ENCODE measurements at places on chromosomes 2 and 18. TPM values are rescaled to one million over a fixed set of nuclear protein-coding genes. Genes with fewer than 3 reads are reported as not detected.
A peak's percentile ranks its signal among the peaks of the same experiment; 100 is the strongest.

DNA sequence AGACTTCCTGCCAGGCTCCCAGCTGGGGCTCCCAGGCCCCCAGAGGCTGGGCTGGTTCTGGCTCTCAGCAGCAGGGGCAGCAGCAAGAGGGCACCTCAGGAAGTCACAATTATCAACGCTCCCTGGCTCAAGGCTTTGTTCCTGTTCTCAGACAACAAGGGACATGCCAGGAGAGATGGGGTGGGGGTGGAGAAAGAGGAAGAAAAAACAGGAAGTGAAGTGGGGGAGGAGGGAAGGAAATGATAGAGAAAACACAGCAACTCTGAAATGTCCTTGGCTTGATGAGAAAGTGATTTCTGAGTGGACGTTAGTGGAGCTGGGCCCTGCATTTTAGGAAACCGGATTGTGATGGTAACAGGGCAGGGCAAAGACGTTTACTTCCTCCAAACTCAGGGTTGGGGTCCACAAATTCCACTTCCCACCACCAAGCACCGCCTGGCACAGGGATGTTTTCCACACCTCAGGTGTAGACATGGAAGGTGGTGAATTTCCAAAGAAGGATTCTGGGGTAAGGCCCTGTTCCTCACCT is 40.4 kb downstream of the CYRIA start:
- DNase-seq: peak; percentile 76

The MRPS5 gene
- polyA plus RNA-seq: 54.8 TPM

DNA sequence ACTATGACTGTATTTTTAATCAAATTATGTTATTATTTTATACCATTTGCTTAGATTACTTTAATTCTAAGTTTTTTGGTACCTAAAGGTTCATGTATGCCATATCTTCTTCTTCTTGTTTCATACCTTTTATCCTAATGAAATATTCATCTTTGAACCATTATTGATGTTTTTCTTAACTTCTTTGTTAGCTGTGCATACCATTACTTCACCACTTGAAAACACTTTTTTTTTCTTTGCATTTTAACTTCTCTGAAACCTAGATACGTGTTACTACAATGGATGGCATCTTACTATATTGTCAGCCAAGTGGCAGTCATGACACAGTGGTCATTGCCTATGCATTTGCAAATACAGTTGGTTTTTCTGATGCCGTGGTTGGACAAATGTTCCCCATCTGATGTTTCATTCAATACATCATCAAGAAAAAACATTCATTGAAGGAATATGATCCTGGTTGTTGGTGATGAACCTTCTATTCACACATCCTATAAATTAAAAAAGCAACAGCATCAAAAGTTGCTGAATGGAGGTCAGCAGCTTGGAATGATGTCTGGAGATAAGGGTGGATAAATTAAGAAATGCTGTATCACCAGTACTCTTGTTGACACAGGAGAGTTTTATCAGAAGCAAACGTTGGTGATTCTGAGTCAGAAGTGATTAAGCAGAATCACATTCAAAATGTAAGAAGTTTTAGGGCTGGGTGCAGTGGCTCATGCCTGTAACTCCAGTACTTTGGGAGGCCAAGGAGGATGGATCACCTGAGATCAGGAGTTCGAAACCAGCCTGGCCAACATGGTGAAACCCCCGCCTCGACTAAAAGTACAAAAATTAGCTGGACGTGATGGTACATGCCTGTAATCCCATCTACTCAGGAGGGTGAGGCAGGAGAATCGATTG is 7.4 kb downstream of the IL36A start:
- no peak for DNase-seq

The SPC25 gene
- polyA plus RNA-seq: 1.8 TPM

DNA sequence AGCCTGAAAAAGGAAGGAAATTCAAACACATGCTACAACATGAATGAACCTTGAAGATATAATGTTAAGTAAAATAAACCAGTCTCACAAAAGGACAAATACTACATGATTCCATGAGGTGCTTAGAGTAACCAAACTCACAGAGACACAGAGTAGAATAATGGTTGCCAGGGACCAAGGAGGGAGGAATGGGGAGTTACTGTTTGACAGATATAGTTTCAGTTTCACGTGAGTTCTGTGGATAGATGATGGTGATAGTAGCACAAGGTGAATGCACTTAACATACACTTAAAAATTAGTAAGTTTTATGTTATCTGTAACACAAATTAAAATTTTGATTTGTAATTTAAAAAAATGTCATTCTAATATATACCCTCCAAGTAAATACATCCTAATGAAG is 106.9 kb upstream of the ACVR1C start:
- DNase-seq: no peak

- DNase-seq: no peak
These were observed 91.0 kb downstream of the ICA1L start for GRCh38 chr2:202780514-202781021.

The STK11IP gene
- polyA plus RNA-seq: 21.7 TPM

The DNAH6 gene
- 1.9 TPM for polyA plus RNA-seq

GRCh38 chr2:11680901-11681721 is 11.1 kb upstream of the NTSR2 start:
- no peak for DNase-seq

- DNase-seq: no peak
These were observed 103.3 kb upstream of the OSR1 start for GRCh38 chr2:19461504-19462255.

The ANKRD30BL gene
- polyA plus RNA-seq: not detected

The RGPD3 gene
- 0.20 TPM for polyA plus RNA-seq

GRCh38 chr18:59861963-59862819 is 37.6 kb upstream of the PMAIP1 start:
- DNase-seq: no peak

The B3GNT7 gene
- 22.2 TPM for polyA plus RNA-seq

The CFAP221 gene
- polyA plus RNA-seq: 8.6 TPM

DNA sequence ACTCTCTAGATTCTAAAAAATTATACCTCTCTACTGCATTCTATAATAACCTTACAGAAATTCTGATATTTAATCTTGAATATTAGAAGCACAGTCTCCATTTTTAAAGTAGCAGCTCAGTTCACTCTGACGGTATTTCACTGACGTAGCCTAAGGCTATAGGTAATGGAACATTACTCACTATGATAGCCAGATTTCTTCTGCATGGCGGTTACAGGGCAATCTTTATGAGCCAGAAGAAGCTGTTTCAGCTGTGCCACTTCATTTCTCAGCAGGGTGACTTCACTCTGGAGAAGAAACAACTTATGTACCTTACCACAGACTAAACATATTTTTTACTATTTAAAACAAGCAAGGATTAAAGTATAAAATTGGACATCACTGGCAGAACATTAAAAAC is 75.3 kb upstream of the CHN1 start:
- no peak for DNase-seq

DNA sequence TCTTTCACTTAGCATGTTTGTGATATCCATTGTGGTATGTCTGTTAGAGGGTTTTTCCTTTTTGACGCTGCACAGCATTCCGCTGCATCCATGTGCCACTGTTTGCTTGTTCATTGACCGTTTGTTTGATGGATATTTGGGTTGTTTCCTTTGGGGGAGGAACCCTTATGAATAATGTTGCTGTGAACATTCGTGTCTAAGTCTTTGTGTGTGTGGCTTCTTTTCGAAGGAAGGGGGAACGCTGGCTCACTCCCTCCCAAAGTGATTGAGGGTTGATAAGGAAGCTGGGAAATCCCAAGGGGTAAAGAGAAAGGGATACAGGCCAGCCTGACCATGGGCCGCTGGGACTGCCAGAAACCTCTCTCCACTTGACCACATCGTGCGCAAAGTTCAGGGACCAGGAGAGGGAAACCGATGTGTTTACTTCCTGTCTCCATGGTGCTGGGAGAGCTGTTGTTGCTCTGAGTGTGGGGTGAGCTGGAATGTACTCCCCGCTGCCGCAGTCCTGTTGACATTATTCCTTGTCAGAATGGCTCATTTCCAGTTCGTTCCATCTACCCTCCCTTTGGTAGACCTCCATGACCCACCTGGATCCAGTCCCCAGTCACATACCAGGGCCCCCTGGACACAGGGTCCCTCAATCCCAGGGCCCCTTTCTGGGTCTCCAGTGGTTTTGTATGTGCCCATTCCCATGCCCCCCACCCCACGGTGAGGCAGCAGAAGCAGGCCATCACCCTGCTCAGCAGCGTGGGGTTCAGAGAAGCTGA is 39.6 kb downstream of the HS1BP3 start:
- DNase-seq: peak; percentile 92

The SFT2D3 gene
- polyA plus RNA-seq: 9.9 TPM

The CD207 gene
- polyA plus RNA-seq: 1.8 TPM

DNA sequence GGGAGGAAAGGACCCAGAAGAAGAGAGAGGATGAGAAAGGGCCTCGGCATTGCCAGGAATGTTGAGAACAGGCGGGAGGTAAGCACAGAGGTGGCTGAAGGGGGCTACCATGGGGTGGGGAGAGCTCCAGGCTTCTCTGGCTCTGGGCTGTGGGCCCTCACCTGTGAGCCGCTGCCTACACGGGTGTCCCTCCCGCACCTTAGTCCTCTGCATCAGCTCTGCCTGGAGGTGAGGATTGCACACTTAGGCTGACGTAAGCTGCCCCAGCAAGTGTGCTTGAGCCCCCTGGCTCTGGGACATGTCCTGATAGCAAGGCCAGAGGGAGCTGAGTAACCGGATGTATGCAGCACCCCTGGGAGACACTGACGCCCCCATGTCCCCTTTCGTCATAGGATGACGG is 33.9 kb downstream of the TMEM18 start:
- DNase-seq: no peak

DNA sequence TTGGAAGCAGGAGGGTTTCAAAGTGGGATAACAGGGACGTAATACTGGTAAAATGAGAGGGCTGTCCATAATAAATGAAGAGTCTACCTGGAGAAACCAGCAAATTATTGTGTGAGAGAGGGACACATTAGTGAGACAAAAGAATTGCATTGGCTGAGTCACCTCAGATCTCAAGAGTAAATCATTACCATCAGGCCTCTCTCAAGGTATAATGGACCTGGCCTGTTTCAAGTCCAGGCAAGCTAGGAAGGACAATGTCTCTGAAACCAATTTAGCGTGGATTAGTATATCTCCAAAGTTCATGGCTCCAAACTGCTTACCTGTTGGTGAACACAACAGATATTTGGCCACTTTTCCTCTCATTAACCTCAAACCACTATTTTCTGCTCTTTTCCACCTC is 471.4 kb downstream of the CMPK2 start:
- DNase-seq: no peak

DNA sequence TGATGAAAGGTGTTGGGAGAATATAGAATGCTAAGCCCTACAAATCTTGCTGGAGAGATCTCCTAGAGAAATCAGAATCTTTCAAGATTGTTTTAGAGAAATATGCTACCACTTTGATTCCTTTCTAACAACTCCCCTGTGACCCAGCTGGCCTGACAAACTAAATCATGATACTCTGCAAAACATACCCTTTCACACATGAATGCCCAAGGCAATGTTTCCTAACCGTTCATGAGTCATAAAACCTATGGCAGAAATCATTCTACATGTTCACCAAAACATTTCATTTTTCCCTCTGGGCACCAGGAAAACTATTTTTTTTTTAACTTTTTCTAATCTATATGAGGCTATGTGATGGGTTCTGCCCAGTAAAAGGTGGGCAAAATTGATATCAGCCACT is 77.8 kb upstream of the SETBP1 start:
- no peak for DNase-seq

The HSBP1L1 gene
- 80.9 TPM for polyA plus RNA-seq

DNA sequence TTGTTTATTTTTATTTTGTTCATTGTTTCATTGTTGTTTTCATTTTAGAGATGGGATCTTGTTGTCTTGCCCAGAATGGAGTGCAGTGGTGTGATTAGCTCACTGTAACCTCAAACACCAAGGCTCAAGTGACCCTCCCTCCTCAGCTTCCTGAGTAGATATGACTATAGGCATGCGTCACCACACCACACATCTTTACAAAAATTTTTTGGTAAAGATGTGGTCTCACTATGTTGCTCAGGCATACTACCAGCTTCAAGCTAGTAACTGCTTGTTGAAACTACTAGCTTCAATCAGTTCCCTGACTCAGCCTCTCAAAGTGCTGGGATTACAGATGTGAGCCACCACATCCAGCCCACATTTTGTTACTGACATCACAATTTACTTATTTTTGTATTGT is 14.8 kb downstream of the FAM237A start:
- DNase-seq: no peak

DNA sequence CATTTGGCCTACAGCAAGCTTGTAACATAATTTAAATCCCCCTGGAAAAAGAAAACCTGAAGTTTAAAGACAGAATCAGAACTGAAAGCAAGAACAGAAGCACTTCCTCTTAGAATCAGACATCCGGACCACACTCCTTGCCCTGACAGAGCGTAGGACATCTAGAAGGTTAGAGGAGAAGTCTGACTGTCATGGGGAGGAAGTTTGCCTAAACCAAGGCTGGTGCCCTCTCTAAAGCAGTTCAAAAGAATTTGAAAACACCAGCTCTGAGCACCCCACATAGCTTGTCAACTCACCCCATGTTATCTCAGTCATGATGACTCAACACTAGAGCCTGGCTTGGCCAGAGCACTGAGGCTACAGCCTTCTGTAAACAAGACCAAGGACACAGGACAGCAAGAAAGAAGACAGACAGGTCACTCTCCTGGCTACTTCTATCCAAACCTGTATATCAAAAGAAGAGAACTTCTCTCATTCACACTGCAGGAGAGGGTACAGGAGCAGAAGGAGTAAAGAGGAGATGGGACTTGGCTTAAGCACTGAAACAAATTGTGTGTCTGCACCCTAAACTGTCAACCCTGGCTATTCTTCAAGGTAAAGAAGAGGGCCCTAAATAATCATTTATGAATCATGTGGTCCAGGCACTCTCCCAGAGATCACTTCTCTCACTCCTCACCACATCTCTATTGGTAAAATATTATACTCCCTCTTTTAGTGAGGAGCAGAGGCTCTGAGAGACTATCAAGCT is 198.6 kb downstream of the MEMO1 start:
- no peak for DNase-seq

DNA sequence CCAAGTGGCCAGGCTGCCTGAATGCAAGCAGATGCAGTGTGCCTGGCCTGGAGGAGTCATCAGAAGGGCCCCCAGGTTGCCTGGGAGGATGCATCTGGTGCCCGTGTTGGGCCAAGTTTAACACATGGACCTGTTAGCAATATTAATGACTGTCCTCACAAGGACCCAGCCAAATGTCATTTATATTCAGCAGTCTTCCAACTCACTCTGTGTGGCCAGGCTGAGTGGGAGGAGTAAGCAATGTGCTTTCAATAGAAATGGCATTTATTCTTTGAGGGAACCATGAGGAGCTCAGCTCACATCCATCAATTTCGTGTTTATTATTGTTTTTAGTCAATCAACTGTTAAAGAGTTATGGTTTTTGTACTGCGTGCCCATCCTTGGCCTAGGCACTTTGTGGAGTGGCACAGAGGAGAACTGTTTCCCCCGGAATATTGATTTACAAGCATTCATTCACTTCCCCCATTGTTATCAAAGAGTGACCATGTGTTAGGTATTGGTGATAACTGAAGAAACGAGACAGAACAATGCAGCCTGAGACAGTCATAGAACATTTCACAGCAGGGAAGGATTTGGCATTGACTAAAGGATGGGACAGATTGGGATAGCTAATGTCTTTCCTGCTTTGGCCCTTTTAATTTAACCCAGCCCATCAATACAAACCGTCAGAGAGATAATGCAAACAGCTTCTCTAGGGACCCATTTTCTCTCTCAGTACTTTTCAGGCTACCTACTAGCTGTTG is 725.2 kb downstream of the TSN start:
- no peak for DNase-seq

The EGR4 gene
- polyA plus RNA-seq: 0.30 TPM
